ENCODE measurements at places on chromosomes 7 and 10. TPM values are rescaled to one million over a fixed set of nuclear protein-coding genes. Genes with fewer than 3 reads are reported as not detected.

CYP2C9 gene
- total RNA-seq: not detected

RGR gene
- not detected for total RNA-seq

ZCCHC24 gene
- total RNA-seq: 7.3 TPM

PHKG1 gene
- total RNA-seq: 0.33 TPM

OR2A42 gene
- not detected for total RNA-seq

LIPM gene
- not detected for total RNA-seq

CEP41 gene
- 15.5 TPM for total RNA-seq

COL17A1 gene
- total RNA-seq: 1,287 TPM

MYPN gene
- 3.0 TPM for total RNA-seq

THSD7A gene
- total RNA-seq: not detected

KCP gene
- 0.50 TPM for total RNA-seq

DNA sequence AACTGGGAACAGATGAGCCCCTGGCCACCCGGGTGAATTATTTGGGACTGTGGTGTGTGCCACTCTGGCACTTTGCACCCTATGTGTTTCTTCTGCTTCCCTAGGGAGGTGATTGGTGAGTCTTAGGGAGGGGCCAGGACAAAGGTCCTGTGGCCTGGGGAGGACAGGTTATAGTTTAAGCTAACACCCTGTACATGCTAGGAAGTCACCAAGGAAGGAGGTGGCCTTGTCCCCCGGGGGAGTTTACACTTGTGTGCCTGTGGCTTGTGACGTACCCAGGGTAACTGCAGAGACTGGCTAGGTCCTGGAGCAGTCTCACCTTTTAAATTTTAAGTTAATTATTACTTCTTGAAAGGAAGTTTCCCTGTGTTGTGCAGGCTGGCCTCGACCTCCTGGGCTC lies 196.2 kb downstream of the BAMBI start:
- no peak for DNase-seq

DNA sequence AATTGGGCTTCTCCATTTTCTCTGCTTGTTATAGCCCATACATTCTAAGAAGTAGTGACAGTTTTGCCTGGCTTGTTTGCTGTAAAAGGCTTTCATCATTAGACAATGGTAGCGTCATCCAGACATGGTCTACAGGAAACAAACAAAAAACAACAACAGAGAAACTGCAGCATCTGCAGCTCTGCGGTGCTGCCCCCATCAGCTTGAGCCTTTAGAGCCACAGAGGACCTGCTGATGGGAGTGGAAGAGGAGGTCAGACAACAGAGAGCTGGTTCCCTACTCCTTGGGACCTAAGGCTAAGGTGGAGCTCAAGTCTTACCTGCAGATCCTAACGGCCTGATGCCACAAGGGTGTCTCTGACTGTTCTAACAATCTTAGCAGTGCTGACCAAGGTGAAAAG lies 3.1 kb downstream of the INA start:
- no peak for DNase-seq

DNA sequence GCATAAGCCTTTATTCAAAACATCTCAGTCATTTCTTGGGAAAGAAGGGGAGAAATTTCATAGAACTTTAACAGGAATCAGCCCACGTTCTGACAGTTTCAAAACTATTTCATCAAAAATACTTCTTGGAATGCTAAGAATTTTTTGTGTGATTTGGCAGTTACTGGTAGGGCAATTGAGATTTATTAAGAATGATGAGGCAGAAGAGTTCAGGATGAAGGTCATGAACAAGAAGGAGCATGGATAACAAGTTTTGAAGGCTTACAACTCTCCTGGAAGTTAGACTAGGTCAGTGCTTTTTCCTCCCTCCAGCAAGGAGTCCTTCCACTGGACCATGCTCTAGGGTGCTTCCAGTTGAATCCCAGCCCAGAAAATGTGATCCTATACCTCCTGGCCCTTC lies 569.9 kb downstream of the ANKRD7 start:
- DNase-seq: no peak

DNA sequence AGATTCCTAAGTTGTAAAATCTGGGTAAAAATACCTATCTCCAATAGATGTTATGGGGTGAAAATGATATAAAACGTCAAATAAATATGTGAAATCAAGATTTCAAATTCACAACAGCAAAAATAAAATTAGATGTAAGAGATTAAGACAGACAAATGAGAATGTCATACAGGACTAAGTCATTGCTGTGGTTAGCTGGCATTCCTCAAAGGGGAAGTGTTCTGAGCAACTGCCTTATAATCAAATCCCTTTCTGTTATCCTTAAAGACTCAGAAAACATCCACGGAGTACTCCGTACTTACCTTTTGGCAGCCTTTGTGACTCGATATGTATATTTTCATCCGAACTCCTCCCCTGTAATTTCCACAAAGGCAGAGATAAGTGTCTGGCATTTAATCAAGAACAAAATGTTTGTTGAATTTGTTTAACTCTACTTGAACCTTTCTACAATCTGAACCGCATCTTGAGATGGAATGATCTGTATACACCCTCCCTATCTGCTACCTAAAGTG lies 559.6 kb downstream of the GATA3 start:
- DNase-seq: peak; percentile 39

GRCh38 chr10:34764472-34764946 lies 50.6 kb downstream of the PARD3 start:
- DNase-seq: no peak

- no peak for DNase-seq
Measured at GRCh38 chr7:29359482-29360093, 165.0 kb downstream of the CHN2 start.

- DNase-seq: no peak
Measured at GRCh38 chr7:143846692-143847091, 55.3 kb downstream of the TCAF1 start.

DNA sequence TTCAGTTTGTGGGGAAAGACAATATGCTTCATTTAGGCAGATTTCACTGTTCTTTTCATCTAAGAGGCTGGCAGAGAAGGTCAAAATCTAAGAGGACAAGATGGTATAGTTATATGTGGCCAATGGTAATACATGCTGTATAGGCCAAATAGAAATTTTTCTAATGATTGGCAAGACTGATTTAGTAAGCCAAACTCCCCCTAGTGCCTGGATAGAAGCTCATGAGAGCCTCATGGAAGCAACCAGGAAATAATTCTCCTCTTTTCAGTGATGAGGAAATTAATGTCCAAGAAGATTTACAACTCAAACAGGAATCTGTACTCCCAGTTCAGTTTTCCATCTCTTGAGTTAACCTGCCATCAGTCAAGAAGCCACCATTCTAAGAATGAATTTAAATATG lies 253.6 kb upstream of the PHF14 start:
- no peak for DNase-seq

- no peak for DNase-seq
Measured at GRCh38 chr10:9921544-9921943, 1096.1 kb upstream of the CELF2 start.

- no peak for DNase-seq
Measured at GRCh38 chr10:100725071-100725471, 20.3 kb upstream of the PAX2 start.

DNA sequence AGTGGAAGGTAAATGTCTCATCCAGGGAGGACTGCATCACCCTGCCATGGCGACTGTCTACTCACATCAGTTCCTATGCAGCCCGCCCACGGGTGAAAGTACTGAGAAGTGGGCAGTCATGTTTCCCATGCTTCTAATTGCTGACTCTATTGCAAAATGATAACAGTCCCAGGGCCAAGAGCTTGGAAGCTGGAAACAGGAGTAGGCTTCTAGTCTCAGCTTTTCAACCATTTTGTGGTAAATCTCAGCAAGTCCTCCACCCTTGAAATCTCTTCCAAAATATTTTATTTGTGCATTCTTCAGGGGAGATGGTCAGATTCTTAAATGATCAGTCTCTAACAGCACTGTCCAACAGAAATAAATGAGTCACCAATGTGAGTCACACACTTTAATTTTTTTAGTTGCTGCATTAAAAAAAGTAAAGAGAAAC lies 48.1 kb upstream of the TARP start:
- DNase-seq: peak; percentile 12

DNA sequence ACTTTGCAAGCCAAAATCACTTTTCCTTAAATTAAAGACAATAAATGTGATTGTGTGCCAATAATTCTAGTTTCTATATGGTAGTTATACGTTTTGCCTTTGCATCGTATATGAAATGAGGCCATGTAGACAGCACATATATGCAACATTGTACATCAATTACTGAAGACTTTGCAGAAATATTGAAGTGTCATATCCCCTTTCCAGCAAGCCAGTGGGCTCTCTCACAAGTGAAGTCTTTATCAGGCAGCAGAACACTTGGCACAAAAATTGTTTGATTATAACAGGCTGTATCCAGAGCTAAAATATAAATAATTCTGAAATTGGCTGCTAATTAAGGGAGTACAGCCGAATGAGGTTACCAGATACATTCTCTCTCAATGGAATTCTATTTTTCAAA lies 588.6 kb upstream of the SEMA3D start:
- DNase-seq: no peak

DNA sequence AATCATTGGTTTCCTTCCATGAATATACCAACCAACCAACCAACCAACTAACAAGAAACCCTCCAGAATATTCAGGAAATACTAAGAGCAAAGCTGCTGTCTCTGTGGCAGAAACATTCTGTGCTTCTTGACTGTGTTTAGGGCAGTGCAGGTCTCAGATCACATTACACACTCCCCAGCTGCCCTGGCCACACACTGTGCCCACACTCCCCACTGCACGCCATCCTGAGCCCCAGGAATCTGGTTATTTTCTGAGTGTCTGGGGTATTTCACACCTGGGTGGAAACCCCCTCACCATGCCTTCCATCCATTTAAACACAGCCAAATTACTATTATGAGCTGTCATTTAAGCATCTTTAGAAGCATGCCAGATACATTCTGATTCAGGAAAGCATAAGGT lies 183.7 kb upstream of the ANK3 start:
- DNase-seq: no peak

GRCh38 chr10:77359950-77360520 lies 277.6 kb downstream of the KCNMA1 start:
- peak; percentile 21 for DNase-seq

GRCh38 chr10:101859530-101859929 lies 15.9 kb upstream of the KCNIP2 start:
- DNase-seq: no peak

DNA sequence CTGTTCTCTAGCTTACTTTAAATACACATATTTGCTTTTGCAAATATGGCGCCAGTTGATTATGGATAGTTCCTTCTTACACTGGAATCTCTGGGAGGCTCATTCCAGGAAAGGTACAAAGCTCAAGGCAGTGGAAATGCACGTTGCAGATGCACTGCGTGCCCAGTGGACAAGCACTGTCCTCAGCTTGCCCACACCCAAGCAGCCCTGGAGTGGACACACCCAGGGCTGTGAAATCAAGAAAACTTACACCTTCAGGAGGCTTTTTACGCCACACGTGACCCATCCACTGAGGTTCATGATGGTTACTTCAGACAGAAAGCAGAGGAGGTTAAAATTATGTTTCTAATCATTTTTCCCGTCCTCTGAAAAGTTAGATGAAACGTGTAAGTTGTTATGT lies 248.5 kb downstream of the VTI1A start:
- DNase-seq: no peak

DNA sequence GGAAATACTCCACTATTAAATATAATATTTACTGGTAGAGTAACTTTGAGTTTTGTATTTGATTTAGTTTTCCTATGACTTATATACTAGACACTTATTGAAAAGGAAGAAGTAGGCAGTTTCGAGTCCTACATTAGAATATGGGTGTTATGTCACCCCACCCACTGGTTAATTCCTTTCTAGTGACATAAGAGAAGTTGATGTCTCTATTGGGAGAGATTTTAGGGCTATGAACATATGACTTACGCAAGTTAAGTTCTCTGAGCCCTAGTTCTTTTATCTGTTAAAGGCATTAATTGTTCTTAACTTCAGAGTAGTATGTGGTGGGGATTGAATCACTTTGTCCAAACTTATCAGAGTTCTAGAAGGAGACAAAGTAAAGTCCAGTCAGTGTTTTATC lies 30.5 kb downstream of the CPED1 start:
- DNase-seq: peak; percentile 23

DNA sequence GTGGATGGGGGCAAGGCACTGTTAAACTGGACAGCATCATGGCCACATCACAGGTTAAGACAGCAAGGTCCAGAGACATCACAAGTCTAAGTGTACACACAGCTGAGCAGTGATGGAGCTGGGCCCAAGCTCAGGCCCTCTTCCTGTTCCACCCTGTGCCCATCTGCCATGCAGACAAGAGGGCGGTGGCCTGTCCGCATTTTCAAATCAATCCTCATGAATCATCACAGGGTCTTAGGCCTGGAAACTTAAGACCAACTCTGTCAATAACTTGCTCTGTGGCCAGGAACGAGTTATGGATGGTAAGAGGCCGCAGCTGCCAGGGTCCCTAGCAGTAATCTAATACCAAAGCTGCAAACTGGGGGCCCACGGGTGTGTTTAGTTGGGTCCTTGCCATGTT lies 3.2 kb downstream of the C10orf105 start:
- no peak for DNase-seq

- no peak for DNase-seq
Measured at GRCh38 chr10:14466257-14466656, 135.5 kb upstream of the FRMD4A start.

GRCh38 chr10:44715136-44715535 lies 196.0 kb upstream of the TMEM72 start:
- DNase-seq: no peak

DNA sequence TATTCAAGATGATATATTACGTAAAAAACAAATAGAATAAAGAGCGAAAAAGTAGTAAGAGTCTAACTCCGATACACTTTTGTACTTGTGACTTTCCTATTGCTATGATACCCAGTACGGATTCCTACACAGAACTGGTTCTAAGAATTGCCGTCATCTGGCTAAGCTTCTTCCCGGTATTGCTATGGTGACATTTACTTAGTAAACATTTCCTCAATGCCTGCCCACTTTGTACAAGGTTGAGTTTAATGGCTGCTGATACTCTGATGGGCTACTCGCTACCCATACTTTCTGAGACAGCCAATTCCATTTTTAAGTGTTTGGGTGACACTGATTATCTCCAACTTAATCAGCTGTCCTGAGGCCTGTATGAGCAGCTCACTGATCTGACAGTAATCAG lies 55.6 kb downstream of the OSBPL3 start:
- DNase-seq: no peak

GRCh38 chr10:20363684-20364083 lies 533.4 kb downstream of the NEBL start:
- no peak for DNase-seq

DNA sequence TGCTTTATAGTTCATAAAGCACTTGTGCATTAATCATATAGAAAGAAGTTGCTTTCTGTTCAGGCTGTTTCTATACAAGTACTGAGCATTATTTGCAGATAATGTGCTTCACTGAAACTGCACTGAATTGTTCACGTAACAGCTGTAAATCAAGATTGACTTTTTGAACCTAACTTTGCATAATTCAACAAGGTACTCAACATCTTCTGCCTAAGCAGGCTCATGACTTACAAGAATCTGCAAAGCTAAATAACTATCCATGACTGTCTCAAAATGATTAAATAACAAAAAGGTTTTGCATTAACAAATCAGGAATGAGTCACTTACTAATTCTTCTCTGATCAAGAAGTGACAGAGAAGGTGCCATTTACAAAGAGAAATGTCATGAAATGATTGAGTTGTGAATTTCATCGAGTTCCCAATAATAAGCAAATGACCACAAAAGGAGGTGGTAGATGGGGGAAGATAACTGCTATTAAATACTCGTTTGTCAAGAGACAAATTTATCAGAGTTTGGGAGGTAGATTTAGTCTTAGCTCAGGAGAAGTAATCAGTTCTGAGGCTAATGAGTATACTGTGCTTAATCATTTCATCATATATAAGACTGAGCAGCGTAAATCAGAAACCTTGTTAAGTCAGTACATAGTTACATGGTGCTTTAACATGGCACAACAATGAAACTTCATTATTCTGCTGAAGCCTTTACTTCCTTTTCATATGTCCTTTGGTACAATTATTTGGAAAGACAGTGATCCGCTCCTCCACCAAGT lies 161.3 kb upstream of the LRRN3 start:
- peak; percentile 1 for DNase-seq

All from mammary epithelial cell (primary cell).